ENCODE measurements at places on chromosomes 3 and 15.

GRCh38 chr3:182919866-182920357, 60.4 kb downstream of the DCUN1D1 start:
- H3K36me3 ChIP-seq, result peaks cover 16% of the 10 kb centered on the region
- H3K27ac ChIP-seq, result no peak overlapping the region
- peaks cover 3% of the 10 kb centered on the region for H3K4me1 ChIP-seq
- no peak for DNase-seq

- no peak overlapping the region for H3K27ac ChIP-seq
- H3K4me3 ChIP-seq, result no peak overlapping the region
- no peaks in the 10 kb centered on the region for H3K4me1 ChIP-seq
- no peaks in the 10 kb centered on the region for H3K27me3 ChIP-seq
- no peaks in the 10 kb centered on the region for H3K36me3 ChIP-seq
Observed at GRCh38 chr3:189404797-189405484, 226.2 kb upstream of the TP63 start.

- H3K27me3 ChIP-seq, result no peaks in the 10 kb centered on the region
- peak overlapping the region; percentile 86 for H3K4me3 ChIP-seq
Observed at GRCh38 chr15:90872486-90873184, 4.2 kb downstream of the FURIN start.

DNA sequence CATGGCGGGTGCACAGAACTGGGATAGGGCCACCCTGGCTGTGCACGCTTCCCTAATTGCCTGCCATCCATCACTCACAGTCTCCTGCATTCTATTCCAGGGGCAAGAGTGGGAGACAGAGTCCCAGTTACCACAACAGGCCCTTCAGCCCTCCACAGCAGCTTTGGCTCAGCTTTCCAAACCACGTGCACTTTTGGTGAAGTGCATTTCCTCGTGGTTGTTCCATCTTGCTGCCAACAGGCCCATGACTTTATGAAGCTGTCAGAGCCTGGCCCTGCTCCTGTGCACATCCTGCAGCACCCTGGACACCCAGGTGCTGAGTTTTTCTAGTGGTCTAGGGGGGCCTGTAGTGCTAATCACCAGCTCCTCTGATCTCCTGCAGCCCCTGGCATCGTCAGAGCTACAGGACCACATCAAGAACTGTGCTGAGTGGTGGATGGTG, 110.2 kb downstream of the ADCY5 start:
- H3K27me3 ChIP-seq, result no peaks in the 10 kb centered on the region
- H3K4me3 ChIP-seq, result no peak overlapping the region
- no peak for DNase-seq
- no peaks in the 10 kb centered on the region for H3K36me3 ChIP-seq
- peaks cover 11% of the 10 kb centered on the region for H3K4me1 ChIP-seq

- peaks cover 1% of the 10 kb centered on the region for H3K36me3 ChIP-seq
- peaks cover 8% of the 10 kb centered on the region for H3K27me3 ChIP-seq
- H3K4me3 ChIP-seq, result no peak overlapping the region
Observed at GRCh38 chr3:183324083-183324482, 71.0 kb downstream of the B3GNT5 start.

DNA sequence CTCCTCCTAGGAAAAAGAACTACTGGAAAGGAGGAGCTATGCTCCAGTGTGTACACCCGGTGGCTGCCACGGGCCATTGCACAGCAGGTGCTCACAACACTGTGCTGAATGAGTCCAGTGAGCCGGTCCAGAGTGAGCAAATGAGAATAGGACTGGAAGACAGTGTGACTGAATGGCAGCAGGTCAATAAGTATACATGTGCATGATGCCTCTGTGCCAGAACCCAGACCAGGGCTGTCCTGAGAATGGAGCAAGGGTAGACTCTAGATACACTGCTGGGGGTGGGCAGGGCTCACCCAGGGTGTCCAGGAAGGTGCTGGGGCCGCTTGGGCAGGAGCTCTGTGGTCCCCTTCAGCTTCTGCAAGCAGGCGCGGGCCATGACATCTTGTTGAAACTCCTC, 8.3 kb downstream of the POLG start:
- no peak for DNase-seq
- no peaks in the 10 kb centered on the region for H3K27me3 ChIP-seq
- peaks cover 30% of the 10 kb centered on the region for H3K4me1 ChIP-seq
- no peak overlapping the region for H3K4me3 ChIP-seq

GRCh38 chr3:130925628-130926027, 31.7 kb downstream of the ATP2C1 start:
- peak; percentile 75 for DNase-seq
- peaks cover 61% of the 10 kb centered on the region for H3K4me1 ChIP-seq
- H3K36me3 ChIP-seq, result peaks cover 17% of the 10 kb centered on the region
- H3K27me3 ChIP-seq, result no peaks in the 10 kb centered on the region

DNA sequence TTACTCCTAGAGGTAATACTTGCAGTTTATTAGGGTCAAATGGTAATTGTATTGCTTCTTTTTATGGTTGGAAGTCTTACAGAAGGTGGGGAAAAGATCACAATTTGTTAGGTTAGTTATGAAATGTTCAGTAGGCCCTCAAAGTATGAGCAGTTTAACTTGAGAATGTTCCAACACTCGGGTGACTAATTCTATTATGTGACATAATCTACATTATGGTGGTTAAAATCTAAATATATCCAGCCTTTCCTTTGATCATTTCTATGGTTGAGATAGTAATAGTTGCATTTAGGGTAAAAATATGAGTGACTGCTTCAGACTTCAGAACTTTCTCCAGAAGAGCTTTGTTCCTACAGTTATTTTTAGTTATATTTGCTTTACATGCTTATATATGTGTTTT, 19.6 kb upstream of the FBXO22 start:
- H3K27me3 ChIP-seq, result no peaks in the 10 kb centered on the region
- no peak for DNase-seq
- no peak overlapping the region for H3K4me3 ChIP-seq
- peaks cover 20% of the 10 kb centered on the region for H3K36me3 ChIP-seq

DNA sequence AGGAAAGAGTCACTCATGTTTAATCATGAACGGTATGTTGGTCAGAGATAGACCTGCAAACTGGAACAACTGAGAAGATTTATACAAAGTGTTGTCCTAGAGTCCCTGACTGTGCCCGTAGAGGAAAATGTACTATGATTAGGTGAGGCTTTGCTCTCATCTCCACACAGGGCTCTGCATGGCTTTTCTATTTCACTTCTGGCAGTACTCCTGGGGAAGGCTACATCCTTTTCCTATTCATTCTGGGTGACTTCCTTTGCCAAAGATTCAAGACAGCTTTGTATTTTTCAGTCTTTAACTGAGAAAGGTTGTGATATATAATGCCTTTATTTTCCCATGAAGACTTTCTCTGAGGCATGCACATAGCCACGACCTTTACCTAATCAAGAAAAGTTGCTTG, 414.7 kb downstream of the ZBTB20 start:
- H3K36me3 ChIP-seq, result no peaks in the 10 kb centered on the region
- no peaks in the 10 kb centered on the region for H3K27me3 ChIP-seq
- peaks cover 8% of the 10 kb centered on the region for H3K4me1 ChIP-seq
- H3K4me3 ChIP-seq, result no peak overlapping the region
- DNase-seq, result no peak

- H3K27me3 ChIP-seq, result peaks cover 7% of the 10 kb centered on the region
- no peak for DNase-seq
- H3K4me1 ChIP-seq, result no peaks in the 10 kb centered on the region
- H3K36me3 ChIP-seq, result no peaks in the 10 kb centered on the region
- no peak overlapping the region for H3K27ac ChIP-seq
- H3K4me3 ChIP-seq, result no peak overlapping the region
Observed at GRCh38 chr3:189966843-189967242, 153.9 kb downstream of the P3H2 start.

GRCh38 chr3:88611826-88612326, 462.1 kb downstream of the C3orf38 start:
- H3K4me1 ChIP-seq, result no peaks in the 10 kb centered on the region
- no peak overlapping the region for H3K27ac ChIP-seq
- no peak for DNase-seq

- DNase-seq, result no peak
- no peak overlapping the region for H3K4me3 ChIP-seq
- peaks cover 11% of the 10 kb centered on the region for H3K27me3 ChIP-seq
- H3K27ac ChIP-seq, result no peak overlapping the region
- H3K4me1 ChIP-seq, result peaks cover 9% of the 10 kb centered on the region
- H3K36me3 ChIP-seq, result no peaks in the 10 kb centered on the region
Observed at GRCh38 chr3:150800722-150801121, 37.8 kb upstream of the SIAH2 start.

GRCh38 chr3:180802837-180803236, 109.6 kb upstream of the FXR1 start:
- no peak overlapping the region for H3K4me3 ChIP-seq
- DNase-seq, result no peak
- H3K27me3 ChIP-seq, result peaks cover 5% of the 10 kb centered on the region
- H3K4me1 ChIP-seq, result no peaks in the 10 kb centered on the region

GRCh38 chr15:70653426-70653825, 109.9 kb downstream of the UACA start:
- no peak overlapping the region for H3K27ac ChIP-seq
- H3K4me3 ChIP-seq, result no peak overlapping the region

DNA sequence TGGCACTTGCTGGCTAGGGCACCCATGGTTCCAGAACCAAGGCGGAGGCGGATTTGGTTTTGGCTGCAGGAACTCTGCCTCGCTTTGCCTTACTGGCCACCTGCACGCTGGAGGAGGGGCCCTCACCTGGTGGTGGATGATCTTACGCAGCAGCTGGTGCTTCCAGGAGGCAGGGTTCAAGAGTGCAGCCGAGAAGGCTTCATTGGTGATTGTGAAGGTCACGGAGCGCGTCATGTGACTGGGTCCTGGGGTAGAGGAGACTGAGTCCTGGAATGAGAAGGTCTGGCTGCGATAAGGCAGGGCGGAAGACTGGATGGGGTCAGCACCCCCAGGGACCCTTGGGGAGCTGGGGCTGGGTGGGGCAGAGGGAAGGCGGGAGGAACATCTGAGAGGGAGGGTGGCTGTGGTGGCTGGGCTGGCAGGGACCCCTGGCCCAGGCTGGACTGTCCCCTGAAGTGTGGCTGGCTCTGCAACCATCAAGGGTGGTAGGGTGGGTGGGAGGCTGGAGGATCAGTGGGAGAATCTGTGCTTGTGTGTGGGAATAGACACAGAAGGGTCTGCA, 25.8 kb upstream of the GOLGA6C start:
- no peak overlapping the region for H3K27ac ChIP-seq
- H3K27me3 ChIP-seq, result peaks cover 42% of the 10 kb centered on the region
- no peaks in the 10 kb centered on the region for H3K36me3 ChIP-seq
- DNase-seq, result no peak
- H3K4me3 ChIP-seq, result no peak overlapping the region
- no peaks in the 10 kb centered on the region for H3K4me1 ChIP-seq

- no peaks in the 10 kb centered on the region for H3K36me3 ChIP-seq
- H3K4me1 ChIP-seq, result peaks cover under 1% of the 10 kb centered on the region
- no peak overlapping the region for H3K4me3 ChIP-seq
- DNase-seq, result no peak
Observed at GRCh38 chr15:70342554-70343548, 245.1 kb upstream of the TLE3 start.

- no peaks in the 10 kb centered on the region for H3K36me3 ChIP-seq
- no peak overlapping the region for H3K4me3 ChIP-seq
Observed at GRCh38 chr3:70185661-70186060, 126.8 kb downstream of the MDFIC2 start.

DNA sequence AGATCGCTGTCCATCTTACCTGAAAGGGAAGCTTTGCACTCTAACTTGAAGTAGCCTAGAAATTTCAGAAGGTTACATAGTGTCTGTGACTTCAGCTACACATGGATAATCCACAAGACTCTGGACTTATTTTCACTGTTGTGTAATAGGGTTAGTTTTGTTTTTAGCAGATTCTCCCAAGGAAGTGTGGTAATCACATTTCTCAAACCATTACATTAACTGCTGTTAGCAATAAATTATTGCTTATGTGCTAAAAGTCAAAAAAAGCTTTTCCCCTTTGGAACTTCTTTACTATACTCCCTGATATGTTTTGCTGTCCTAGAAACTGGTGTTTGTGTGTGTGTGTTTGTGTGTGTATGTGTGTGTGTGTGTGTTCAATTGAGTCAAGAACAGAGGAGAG, 351.8 kb upstream of the TPRG1 start:
- H3K27me3 ChIP-seq, result no peaks in the 10 kb centered on the region
- no peak overlapping the region for H3K4me3 ChIP-seq
- no peak for DNase-seq
- H3K27ac ChIP-seq, result no peak overlapping the region
- peaks cover 13% of the 10 kb centered on the region for H3K4me1 ChIP-seq

DNA sequence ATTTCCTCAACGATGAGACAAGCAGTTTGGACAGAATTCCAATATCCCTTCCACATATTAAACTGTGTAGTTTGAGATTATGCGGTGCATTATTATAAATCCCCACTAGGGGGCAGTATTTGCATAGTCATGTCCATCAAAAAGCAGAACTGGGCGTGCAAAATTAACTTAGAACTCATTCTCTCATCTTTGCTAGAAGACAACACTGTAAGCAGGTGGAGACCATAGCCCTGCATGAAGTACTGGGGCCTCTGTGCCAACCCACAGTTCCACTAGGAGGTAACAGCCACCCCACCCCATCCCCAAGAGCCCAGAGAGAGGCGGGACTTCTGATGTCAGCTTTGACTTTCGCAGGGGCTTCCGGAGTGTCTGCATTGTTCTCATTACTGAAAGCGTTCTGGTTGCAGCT, 106.6 kb upstream of the TMC3 start:
- DNase-seq, result peak; percentile 9
- no peaks in the 10 kb centered on the region for H3K27me3 ChIP-seq
- peaks cover 4% of the 10 kb centered on the region for H3K4me1 ChIP-seq
- H3K27ac ChIP-seq, result no peak overlapping the region
- H3K4me3 ChIP-seq, result peak overlapping the region; percentile 60
- no peaks in the 10 kb centered on the region for H3K36me3 ChIP-seq

GRCh38 chr15:67126551-67127330, 61.3 kb downstream of the SMAD3 start:
- H3K27ac ChIP-seq, result peak overlapping the region; percentile 57
- H3K27me3 ChIP-seq, result no peaks in the 10 kb centered on the region
- H3K4me1 ChIP-seq, result peaks cover 85% of the 10 kb centered on the region
- peak overlapping the region; percentile 55 for H3K4me3 ChIP-seq

GRCh38 chr15:85649372-85649771, 145.4 kb downstream of the KLHL25 start:
- no peaks in the 10 kb centered on the region for H3K27me3 ChIP-seq
- peaks cover 35% of the 10 kb centered on the region for H3K36me3 ChIP-seq
- H3K4me3 ChIP-seq, result no peak overlapping the region
- no peak for DNase-seq

- peaks cover 10% of the 10 kb centered on the region for H3K36me3 ChIP-seq
- DNase-seq, result no peak
- H3K27ac ChIP-seq, result no peak overlapping the region
- H3K4me1 ChIP-seq, result no peaks in the 10 kb centered on the region
Observed at GRCh38 chr3:105976196-105976595, 107.4 kb upstream of the CBLB start.

GRCh38 chr3:48776854-48777253, 59.8 kb upstream of the IP6K2 start:
- H3K27me3 ChIP-seq, result no peaks in the 10 kb centered on the region
- H3K4me3 ChIP-seq, result no peak overlapping the region
- no peak for DNase-seq
- H3K4me1 ChIP-seq, result no peaks in the 10 kb centered on the region
- peak overlapping the region; percentile 11 for H3K27ac ChIP-seq
